ENCODE measurements at places on chromosomes 4 and X.
A peak's percentile ranks its signal among the peaks of the same experiment; 100 is the strongest.

DNA sequence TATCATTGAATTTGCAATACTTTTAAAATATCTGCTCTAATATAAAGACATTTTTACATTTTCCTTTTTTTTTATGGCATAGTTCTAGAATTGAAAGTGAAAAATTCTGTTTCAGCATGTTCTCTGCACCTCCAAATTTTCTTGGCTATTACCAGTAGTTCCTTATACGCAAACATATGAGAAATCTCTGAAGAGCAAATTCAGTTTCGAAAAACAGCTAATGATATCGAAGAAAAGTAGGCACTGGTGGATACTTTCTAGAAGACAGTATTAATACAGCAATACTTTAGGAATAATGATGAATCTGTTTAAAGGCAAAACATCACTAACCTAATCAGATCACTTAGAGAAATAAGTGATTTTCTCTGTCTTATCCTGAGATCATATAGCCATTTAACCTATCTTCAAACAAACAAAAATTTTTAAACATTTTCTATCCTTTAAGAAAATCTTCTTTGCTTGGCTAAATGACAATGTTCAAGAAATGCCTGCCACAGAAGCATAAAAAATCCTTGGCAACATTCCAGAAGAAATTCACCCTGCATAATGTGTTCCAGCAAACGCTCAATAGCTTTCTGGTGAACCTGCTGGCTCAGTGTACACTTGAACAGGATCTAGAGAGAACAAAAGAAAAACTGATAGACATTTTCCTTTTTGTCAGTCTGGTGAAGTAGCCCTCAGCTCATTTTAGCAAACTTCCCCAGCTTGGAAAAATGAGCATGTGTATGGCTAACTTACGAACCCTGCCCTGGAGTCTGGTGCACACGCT is 51.2 kb upstream of the KLF3 start:
- DNase-seq: no peak

- DNase-seq: no peak
Measured at GRCh38 chr4:6887591-6888371, 21.8 kb upstream of the TBC1D14 start.

DNA sequence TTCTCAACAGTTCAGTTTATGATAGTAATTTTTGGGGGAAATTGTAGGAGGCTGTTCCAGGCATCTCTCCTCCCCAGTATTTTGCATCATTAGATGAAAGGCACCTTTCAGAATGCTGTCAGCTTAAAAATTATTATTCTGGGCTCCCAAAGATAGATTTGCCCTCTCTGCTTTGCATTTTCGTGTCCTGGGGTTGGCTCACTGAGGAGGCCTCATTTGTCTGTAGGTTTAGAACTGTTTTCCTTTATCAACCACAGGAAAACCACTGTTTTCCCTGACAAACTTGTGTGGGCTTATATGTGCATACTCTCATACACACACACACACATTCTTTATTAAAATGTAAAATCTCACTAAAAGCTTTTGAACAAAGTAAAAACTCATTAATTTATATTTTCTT is 197.2 kb upstream of the VCX3A start:
- DNase-seq: no peak

- DNase-seq: no peak
Measured at GRCh38 chr4:76216524-76216923, 2.9 kb upstream of the SCARB2 start.

- no peak for DNase-seq
Measured at GRCh38 chr4:18388039-18388438, 366.5 kb upstream of the LCORL start.

GRCh38 chrX:1851527-1851926 is 236.7 kb downstream of the ASMT start:
- no peak for DNase-seq

DNA sequence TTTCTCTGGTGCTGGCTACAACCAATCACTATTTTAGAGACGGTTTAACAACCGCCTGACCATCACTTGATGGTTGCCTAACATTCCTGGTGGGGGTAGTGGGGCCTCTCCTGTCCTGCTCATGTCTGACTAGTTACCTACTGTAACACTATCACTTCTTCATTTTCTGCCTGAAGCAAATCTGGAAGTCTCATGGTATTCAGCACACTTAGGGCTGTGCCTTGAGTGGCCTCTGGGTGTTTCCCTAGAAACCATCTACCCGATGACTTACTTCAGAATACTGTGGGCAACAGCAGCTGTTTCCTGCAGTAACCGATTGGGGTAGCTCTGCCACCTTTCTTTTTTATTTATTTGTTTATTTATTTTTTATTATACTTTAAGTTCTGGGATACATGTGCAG is 880.1 kb upstream of the INTU start:
- DNase-seq: no peak

GRCh38 chrX:132807411-132808030 is 150.9 kb downstream of the HS6ST2 start:
- DNase-seq: no peak

GRCh38 chr4:106773076-106773905 is 262.8 kb downstream of the DKK2 start:
- peak; percentile 18 for DNase-seq

GRCh38 chr4:68724426-68724825 is 54.0 kb upstream of the UGT2B15 start:
- DNase-seq: no peak

DNA sequence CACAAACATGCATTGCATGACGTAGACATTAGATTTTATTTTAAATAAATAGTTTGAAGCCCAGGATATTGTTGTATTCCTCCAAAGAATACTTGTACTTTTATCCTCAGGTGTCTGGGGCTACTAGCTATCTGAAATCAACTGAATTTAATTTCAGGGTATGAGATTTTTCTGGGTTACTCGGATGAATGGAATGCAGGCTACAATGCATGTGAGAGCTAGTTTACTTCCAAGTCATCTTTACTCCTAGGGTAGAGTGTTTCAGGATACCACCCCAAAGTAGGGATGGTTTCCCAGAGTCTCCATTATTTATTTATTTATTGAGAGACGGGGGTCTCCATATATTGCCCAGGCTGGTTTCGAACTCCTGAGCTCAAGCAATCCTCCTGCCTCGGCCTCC is 66.4 kb downstream of the HPRT1 start:
- DNase-seq: peak; percentile 57

- DNase-seq: peak; percentile 60
Measured at GRCh38 chrX:29295987-29296680, 708.9 kb downstream of the IL1RAPL1 start.

DNA sequence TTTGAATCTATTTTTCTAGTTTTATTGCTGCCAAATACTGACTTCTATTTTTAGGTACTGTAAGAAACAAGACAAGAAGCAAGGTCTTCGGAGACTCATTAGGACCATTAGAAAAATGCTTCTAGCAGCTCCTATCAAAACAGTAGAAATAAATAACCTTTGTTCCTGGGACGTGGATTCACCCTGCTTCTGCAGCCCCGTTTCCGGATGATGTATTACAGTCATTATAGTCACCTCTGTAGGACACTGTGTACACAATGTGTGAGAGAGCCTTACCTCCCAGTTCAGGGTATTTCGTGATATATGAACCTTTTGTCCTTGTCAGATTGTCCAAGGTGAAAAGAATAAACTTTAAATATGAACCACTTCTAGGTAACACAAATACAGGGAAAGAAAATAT is 484.0 kb upstream of the TECRL start:
- DNase-seq: no peak

DNA sequence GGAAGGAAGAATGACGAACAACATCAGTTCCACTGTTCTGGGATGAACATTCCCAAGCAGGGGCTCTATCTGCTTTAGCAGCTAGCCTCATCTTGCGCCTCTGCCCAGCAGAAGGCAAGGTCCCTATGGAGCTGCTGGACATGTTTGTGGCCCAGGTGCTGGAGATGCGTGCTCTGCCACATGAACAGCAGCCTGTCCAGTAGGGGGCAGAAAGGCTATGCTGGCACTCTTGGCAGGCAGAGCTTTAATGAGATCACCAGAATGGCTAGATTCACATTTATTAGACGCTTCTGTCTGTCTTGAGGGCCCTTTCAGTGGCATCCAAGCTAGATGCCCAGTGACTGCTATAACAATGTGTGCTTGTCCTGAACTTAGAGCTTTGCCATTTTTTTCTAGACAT is 1826.0 kb downstream of the STIM2 start:
- DNase-seq: peak; percentile 13

DNA sequence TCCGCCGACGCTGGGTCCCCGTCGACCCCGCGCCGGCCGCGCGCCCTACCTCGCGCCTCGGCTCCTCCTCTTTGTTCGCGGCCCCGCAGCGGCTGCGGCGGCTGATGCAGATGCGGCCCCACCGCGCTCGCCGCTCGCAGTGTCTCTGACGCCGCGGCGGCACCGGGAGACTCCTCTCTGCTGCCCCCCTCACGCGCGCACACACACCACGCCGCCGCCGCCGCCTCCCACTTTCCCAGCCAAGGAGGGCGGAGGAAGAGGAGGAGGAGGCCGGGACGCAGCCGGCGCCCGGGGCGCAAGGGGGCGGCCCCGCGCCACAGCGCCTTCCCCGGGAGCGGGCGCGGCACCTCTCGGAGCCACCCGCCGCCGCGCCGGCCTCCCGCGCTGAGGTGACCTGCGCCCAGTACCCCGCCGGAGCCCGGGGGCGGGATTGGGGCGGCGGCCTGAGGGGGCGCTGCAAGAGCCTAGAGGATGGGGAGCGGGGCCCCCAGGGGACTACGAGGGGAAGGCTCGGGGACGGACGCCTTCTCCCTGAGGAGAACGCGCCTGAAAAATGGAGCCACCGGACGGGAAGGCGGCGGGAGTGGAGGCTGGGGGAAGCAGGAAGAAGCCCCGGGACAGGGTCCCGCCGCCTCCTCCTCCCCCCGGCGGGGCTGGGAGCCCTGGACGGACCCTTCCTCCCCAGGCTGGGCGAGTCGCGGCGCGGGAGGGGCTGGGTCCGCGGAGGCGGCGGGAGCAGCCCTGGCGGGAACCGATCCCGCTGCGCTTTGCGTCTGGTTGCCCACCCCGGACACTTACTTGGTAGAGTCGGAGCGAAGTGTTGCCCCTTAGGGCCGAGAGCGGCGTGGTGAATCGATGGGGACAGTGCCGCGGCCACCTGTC is at the start of gene SH3RF1:
Gene SH3RF1, minus strand, starts transcription at position 147 of the 882 bp plus-strand sequence. CDS start 1,744 bp downstream, outside the sequence.
- peak; percentile 94 for DNase-seq

DNA sequence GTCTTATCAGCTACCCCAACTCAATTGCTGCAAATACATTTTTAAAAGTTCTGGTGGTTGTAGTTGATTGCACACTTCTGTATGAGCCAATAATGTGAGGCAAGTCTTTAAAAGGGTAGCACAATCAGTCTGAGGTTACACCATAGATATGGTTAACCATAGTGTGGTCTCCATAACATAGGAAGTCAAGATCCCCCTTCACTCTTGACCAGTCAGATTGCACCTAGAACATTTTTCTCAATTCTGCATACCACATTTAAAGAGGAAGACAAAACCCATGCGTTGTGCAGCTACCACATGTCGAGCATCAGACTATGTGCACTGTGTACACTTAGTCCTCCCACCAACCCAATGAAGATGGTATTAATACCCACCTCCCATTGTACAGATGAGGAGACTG is 26.5 kb upstream of the CYBB start:
- no peak for DNase-seq

DNA sequence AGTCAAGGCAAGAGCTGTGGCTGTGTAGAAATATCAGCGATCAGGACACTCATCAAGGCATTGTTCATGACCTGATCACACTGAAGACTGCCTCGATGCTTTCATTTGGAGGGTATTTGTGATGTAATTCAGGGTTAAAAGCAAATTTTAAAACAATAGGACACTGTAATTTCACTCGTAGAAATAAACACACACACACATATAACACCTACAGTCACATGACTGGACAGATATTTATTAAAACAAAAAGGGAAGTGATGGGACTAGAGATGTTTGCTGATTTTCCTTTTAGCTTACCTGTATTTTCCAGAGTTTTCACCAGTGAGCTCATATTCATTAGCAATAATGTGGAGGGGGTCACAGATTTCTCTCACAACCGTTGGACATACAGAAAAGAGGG is 51.1 kb upstream of the KDR start:
- DNase-seq: no peak

DNA sequence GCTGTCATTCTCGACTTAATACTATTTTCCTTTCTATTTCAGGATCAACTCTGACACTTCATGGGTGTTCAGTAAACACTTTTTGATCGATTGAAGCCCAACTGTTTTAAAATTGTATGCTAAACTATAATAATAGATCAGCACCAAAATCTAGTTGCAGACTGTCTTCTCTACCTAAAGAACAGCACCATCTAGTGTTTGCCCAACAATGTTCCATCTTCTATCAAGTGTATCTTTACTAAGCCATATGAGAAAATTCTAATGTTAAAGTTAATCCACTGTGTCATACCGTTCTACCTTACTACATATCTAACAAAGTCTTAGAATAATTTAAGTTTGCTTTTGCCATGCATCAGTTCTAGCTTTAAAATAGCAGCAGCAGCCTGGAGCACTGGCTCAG is 113.0 kb upstream of the PRDX4 start:
- peak; percentile 33 for DNase-seq

- no peak for DNase-seq
Measured at GRCh38 chrX:119745283-119745848, 13.0 kb upstream of the SOWAHD start.

GRCh38 chrX:12804655-12805054 is 13.4 kb downstream of the PRPS2 start:
- no peak for DNase-seq

GRCh38 chrX:104108955-104109354 is 3.4 kb upstream of the ZCCHC18 start:
- DNase-seq: no peak

GRCh38 chr4:181982437-181982836 is 260.8 kb upstream of the TENM3 start:
- no peak for DNase-seq

GRCh38 chrX:105636667-105637066 is 185.7 kb upstream of the NRK start:
- DNase-seq: no peak

- no peak for DNase-seq
Measured at GRCh38 chr4:128861856-128862518, 52.5 kb downstream of the JADE1 start.

GRCh38 chr4:53974561-53974960 is 89.8 kb downstream of the CHIC2 start:
- peak; percentile 51 for DNase-seq

- peak; percentile 41 for DNase-seq
Measured at GRCh38 chrX:12771445-12772069, 19.7 kb upstream of the PRPS2 start.

GRCh38 chrX:40094041-40094899 is 3.5 kb downstream of the BCOR start:
- peak; percentile 77 for DNase-seq

- no peak for DNase-seq
Measured at GRCh38 chrX:131901546-131901945, 121.6 kb upstream of the STK26 start.

DNA sequence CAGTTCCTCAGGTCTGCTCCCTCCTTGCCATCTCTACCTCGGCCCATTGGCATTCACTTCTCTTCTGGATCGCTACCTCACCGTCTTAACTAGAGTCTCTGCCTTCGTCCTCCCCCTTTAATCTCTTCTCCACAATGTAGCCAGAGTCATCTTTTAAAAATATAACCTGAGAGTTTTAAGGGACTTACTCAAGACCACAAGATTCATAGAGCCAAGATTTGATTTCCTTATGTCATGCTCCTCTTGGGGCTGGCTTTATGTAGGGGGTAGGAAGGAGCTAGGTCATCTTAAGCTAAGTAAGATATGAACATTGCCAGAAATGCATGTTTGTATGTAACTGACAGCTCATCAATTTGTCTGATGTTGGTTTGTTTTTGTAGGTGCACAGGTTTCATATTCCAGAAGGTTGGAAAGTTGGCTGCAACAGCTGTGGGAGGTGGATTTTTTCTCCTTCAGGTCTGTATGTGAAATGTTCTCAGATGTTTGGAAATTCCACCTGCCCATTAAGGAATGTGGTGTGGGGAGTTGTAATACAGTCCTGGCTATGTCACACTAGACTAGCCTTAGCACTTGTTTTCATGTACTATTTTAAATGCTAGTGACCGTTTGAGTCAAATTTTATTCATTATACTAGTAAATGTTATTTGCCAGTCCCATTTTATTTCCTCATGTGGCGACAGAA is 19.6 kb downstream of the FUNDC2 start:
- no peak for DNase-seq
